ENCODE measurements at places on chromosomes 5 and 9. TPM values are rescaled to one million over a fixed set of nuclear protein-coding genes. Genes with fewer than 3 reads are reported as not detected.
A peak's percentile ranks its signal among the peaks of the same experiment; 100 is the strongest.

DNA sequence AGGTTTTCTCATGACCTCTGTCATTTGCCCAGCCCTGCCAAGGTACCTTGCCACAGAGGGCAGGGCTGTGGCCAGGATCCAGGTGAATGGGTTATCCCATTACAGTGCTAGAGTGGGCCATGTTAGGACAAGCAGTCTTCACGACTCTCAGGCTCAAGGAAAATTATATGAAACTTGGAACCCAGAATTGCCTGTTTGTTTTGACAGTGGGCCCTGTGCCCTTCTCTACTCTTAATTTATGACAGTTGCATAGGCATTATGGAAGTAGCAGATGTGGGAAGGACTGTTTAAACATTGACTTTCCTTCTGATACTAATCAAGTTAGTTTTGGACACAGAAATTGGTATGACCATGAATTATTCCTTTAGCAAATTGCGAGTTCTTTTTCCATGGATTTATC lies 41.7 kb downstream of the ITGA2 start:
- no peak overlapping the region for H3K27ac ChIP-seq
- H3K27me3 ChIP-seq, result no peaks in the 10 kb centered on the region
- no peaks in the 10 kb centered on the region for H3K4me1 ChIP-seq
- H3K4me3 ChIP-seq, result no peak overlapping the region
- H3K36me3 ChIP-seq, result no peaks in the 10 kb centered on the region

DNA sequence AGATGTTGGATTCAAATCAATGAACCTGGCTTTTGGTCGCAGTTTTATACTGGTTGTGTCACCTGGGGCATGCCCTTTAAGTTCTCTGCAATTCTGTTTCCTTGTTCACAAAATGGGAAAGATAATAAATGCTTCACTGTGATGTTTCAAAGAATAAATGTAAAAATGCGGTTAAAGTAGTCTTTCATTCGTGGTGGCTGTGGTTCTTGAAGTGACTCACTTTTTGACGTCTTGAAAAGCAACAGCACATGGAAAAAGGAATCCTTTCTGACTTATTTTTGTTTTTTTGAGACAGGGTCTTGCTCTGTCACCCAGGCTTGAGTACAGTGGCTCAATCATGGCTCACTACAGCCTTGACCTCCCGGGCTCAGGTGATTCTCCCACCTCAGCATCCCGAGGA lies 88.4 kb upstream of the SLIT3 start:
- DNase-seq, result no peak
- no peaks in the 10 kb centered on the region for H3K27me3 ChIP-seq
- no peak overlapping the region for H3K4me3 ChIP-seq
- no peaks in the 10 kb centered on the region for H3K36me3 ChIP-seq

GRCh38 chr5:142544946-142545649 lies 140.8 kb downstream of the FGF1 start:
- no peaks in the 10 kb centered on the region for H3K36me3 ChIP-seq
- H3K27ac ChIP-seq, result peak overlapping the region; percentile 19
- no peaks in the 10 kb centered on the region for H3K27me3 ChIP-seq
- DNase-seq, result no peak

DNA sequence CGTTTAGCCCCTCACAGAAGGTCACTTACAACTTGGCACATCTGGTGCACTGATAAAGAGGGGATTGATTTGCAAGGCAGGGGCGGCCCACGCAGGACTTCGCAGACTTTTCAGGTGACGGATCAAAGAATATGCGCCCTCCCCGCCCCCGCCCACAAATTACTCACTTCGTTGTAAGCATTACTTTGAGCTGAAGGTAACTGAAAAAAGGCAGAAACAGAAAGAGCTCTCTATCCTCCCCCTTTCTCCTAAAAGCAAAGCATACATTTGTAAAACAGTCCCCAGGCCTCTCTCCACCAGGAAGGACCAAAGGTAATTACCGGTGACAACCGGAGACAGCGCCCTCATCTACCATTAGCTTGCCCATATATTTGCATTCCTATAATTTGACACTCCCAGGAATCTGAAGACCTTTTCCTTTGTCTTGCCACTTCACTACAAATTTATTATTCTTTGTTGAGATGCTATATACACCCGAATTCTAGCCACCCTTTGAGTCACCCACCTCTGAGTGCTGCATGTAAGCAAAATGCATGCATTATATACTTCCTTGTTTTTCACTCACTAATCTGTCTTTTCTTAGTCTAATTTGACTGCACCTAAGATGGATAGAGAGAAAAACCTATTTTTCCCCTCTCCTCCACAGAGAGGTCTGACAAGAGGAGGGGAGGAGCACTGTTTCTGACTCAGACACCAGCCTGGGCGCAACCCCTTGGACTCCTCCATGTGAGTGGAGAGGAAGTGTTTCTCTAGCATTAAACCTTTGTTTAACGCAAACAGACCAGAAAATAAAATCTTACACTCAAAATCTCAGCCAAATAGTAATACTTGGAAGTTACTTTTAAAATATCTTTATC lies 74.7 kb upstream of the SPIN1 start:
- no peak for DNase-seq
- peaks cover 10% of the 10 kb centered on the region for H3K4me1 ChIP-seq
- H3K27me3 ChIP-seq, result no peaks in the 10 kb centered on the region
- no peaks in the 10 kb centered on the region for H3K36me3 ChIP-seq
- H3K27ac ChIP-seq, result no peak overlapping the region
- H3K4me3 ChIP-seq, result no peak overlapping the region

DNA sequence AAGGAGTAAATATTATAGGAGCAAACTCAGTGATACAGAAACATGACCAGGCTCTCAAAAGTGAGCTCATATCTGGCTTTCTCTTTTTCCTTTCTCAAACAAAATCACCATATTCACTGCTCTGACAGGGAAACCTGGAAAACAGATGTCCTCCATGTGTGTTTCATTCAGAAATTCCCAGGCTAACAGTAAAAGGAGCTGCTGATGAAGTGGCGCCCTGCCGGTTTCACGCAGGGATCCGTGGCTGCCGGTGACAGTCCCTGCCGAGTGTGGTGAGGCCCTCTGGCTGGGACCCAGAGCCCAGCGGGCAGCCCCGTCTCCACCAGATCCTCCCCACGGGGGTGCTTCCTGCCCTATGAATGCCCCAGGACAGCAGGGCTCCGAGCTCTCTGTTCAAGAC lies 208.1 kb downstream of the GNA14 start:
- no peaks in the 10 kb centered on the region for H3K36me3 ChIP-seq
- DNase-seq, result no peak
- no peaks in the 10 kb centered on the region for H3K27me3 ChIP-seq
- H3K4me1 ChIP-seq, result no peaks in the 10 kb centered on the region
- no peak overlapping the region for H3K4me3 ChIP-seq
- H3K27ac ChIP-seq, result no peak overlapping the region

Gene MELK
- total RNA-seq, result not detected

Gene ADAMTS12
- 7.3 TPM for total RNA-seq

Gene SPATA31E1
- not detected for total RNA-seq
